Cortex of kidney (tissue), 1 donor: ENCODE measurements at places on chromosomes 16 and 17.

- no peak for DNase-seq
Measured at GRCh38 chr16:50538411-50539052, 9.7 kb upstream of the NKD1 start.

DNA sequence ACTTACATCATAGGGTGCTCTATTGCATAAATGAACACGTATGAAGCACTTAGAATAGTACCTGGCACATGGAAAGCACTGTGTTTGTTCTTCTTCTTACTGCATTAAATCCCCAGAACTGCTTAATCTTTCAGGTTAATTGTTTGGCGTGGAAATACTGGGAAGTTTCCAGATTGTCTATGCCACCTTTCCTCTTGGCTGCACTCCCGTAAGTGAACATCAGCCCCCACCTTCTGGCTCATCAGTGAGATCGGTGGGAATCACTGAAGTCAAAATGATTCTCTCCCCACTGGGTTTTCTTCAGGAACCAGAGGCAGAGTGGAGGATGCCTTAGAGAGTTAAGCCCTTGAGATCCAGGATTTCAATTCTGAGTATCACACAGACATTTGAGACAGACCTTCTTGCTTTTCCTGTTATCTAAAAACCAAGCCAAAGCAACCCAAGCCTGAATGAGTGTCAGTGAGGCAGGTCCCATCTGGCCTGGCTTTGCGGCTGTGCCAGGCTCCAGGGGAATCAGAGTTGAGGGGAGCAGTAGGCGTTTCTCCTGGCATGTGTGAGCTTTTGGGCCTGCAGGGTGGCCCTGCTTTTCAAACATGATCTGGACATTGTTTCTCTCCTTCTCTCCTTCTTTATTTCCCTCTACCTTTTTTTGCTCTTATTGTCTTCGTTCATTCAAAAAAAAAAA is 59.1 kb downstream of the OTOA start:
- DNase-seq, result no peak

- DNase-seq, result no peak
Measured at GRCh38 chr16:73036074-73036826, 11.7 kb downstream of the ZFHX3 start.

GRCh38 chr17:79842136-79842655 is 3.0 kb upstream of the CBX4 start:
- DNase-seq, result no peak

DNA sequence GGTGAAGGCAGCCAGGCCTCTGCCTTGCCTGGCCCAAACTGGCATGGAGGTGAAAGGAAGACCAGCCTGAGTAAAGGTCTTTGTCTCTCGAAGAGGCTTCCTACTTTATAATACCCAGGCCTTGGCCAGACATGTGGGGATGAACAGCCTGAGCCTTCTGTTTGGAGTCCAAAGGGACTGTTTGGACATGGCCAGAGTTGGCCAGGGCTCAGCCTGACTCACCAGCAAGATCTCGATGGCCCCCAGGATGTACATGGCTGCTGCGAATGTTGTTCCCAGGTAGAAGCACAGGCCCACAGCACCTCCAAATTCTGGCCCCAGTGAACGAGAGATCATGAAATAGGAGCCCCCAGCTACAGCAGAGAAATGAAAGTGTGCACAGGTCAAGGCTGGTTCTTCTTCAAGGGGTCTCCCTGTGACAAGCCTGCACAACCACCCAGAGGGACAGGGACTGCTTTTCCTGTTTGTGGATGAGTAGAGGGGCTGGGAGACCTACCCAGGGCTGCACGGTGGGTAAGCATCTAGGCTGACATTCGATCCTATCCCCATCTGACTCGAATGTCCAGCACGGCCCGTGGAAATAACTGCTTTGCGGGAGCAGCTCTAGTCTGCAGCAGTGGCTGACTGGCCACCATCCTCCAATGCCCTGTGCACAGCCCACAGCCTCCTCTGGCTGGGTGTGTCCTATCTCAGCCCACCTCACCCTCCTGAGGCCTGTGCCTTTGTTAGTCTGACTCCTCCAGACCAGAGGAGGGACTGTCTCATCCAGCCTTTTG is 10.7 kb upstream of the LCAT start:
- DNase-seq, result no peak

GRCh38 chr17:183021-183420 is 1.6 kb upstream of the DOC2B start:
- no peak for DNase-seq

GRCh38 chr17:705863-706262 is 8.8 kb downstream of the VPS53 start:
- DNase-seq, result no peak

DNA sequence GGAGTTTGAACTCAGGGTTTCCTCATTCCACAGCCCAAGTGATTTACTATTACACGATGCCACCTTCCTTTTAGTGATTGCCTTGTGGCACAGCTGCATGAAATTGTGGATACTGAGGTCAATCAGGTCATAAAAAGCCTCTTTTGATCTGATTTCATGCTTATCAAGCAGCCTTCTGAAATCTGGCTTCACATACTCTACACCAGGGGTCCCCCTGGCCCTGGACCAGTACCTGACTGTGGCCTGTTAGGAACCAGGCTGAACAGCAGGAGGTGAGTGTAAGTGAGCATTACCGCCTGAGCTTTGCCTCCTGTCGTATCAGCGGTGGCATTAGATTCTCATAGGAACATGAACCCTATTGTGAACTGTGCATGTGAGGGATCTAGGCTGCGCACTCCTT is 13.8 kb downstream of the SLFN5 start:
- DNase-seq, result no peak

DNA sequence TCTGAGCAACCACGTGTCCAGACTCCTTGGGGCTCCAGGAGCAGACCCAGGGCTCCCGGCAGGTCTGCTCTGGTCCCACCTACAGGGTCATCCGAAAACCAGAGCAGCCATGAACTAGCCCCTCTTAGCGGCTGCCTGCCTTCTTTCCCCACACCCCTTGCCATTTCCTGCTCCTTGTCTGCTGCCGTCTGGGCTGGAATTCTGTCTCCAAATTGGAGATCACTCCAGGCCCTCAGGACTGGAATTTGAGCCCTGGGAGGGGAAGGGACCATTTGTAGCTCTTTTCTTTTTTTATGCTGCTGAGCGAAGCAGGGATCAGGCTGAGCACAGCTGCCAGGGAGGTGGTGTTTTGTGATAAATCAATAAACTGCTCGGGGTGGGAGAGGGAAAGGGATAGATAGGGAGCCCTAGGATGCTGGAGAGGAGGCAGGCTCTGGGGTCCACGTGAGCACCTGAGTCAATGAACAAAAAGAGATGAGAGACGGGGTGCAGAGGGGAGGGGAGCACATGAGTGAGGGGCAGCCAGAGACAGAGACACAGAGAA is 257.5 kb downstream of the ENGASE start:
- DNase-seq, result no peak

DNA sequence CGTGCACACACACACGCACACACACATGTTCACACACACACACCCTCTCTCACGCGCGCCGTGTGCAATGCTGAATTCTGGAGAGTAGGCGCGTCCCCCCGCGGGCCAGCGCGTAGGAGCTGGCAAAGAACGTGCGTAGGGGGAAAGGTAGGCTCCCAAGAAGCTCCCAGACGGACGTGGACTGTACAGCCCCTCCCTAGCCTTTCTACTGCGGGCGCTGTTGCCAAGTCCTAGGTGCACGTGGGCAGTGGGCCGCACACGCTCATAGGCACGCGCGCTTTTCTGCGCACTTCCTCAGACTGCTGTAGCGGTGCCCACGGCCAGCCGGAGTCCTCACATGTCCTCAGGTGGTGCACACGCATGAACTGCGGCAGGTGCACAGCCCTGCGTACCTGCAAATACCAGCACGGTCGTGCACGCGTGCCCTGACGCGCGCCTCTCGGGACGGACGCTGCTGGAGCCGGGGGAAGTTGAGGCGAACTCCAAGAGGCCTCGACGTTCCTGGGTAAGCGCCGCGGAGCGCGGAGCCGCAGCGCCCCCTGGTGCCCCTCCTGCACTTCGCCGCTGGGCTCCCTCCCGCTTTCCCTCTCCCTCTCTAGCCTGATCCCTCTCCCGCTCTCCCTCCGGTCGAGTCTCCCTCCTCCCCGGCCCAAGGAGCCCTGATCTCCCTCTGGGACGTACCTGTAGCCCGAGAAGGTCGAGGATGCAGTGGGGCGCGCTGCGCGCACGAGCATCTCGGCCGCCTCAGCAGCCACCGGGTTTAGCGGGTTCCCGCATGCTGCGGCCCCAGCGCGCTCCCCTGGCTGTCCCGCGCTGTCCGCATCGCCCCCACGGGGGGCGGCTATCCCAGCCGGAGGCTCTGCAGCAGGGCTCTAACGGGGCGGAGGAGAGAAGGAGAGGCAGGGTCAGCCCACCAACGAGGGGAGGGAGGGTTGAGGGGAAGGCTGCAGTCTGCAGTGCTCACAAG is 749 bp downstream of the GRIN2A start:
- no peak for DNase-seq

GRCh38 chr17:68435876-68436842 is 21.1 kb downstream of the WIPI1 start:
- no peak for DNase-seq

GRCh38 chr17:6757747-6758146 is 1.9 kb downstream of the XAF1 start:
- DNase-seq, result no peak

- DNase-seq, result no peak
Measured at GRCh38 chr17:2064980-2065785, 10.3 kb downstream of the HIC1 start.

GRCh38 chr16:2478279-2478678 is 3.4 kb downstream of the TBC1D24 start:
- no peak for DNase-seq

DNA sequence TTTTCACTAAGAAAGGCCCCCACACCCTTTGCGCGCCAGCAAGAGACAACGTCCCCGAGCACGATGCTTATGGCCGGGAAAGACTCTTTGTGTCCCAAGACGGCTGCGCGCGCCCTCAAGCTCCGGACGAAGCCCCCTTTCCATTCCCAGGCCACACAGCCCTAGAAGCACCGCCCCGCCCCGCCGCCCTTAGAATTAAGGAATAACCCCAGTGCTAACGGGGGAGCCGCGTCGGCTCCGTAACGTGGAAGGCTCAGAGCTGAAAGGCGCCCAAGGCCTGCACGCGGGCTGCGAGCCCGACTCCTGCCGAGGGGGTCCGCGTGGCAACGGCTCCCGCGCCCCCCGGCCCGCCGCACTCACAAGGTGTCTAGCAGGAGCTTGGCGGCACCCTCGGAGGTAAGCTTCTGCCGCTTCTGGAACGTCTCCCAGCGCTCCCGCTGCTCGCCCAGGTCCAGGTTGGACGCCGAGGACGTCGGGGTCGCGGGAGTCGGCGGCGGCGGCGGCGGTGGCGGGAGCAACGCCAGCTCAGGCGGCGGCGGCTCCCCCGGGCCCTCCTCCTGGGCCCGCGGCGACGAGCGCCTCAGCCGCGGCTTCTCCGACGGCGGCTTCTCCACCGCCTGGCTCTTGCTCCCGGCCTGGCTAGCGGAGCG is 477 bp downstream of the CENPV start:
- no peak for DNase-seq

DNA sequence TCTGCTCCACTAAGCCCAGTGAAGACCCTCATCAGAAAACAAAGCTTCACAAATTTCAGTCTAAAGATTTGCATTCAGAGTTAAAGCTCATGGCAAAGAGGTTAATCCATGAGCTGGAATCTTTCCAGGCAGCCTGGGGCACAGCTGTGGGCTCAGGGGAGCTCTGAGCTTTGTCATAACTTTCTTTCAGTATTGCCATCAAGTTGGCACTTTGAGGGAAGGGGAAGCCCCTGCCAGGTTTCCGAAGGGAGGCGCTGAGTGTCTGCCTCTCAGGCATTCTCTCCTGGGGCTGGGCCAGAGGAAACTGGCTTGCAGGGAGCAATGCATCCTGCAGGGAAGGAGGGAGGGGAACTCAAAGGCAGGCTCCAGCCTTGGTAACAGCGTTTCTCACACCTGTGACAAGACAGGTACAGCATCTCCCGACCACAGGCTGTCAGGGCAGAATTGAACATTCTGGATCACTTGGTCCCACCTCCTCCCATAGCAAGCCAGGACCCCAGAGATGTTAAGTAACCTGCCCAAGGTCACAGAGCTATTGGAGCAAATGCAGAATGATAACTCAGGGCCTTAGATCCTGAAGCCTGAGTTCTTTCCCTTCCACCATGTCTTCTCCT is 3.9 kb downstream of the LPO start:
- no peak for DNase-seq

DNA sequence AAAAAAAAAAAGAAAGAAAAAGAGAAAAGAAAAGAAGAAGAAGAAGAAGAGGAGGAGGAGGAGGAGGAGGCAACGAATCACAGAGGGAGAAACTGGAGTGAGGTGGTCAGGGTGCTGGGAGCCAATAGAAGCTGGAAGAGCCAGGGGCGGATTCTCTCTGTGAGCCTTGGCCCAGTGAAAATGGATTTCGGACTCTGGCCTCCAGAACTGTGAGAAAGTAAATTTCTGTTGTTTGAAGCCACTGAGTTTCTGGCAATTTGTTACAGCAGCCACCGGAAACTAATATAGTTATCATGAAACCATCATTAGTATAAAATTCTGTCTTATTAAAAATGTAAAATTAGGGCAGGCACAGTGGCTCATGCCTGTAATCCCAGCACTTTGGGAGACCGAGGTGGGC is 27.7 kb upstream of the WFIKKN2 start:
- no peak for DNase-seq

DNA sequence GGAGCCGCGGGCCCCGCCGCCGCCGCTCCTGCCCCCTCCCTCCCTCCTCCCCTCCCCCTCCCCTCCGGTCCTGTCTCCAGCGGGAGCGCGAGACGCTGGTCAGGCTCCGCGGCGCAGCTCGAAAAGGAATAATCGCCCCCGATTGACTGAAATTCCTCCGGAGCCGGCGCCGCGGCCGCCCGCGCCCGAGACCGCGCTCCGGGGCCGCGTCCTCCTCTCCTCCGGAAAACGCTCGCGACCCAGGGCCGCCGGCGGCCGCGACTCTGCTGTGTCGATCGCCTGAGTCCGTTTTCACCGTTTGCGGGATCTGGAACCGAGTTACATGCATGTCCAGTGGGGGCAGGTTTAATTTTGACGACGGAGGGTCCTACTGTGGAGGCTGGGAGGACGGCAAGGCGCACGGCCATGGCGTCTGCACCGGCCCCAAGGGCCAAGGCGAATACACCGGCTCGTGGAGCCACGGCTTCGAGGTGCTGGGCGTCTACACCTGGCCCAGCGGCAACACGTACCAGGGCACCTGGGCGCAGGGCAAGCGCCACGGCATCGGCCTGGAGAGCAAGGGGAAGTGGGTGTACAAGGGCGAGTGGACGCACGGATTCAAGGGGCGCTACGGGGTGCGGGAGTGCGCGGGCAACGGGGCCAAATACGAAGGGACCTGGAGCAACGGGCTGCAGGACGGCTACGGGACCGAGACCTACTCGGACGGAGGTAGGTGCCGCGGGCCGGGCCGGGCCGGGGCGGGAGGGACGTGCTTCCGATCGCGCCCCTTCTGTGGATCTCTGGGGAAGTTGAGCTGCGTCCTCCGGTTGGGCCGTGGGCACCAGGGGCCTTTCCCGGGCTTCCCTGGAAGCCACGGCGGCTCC is 744 bp downstream of the JPH3 start:
- no peak for DNase-seq
